ENCODE measurements at places on chromosomes 4 and X.

DNA sequence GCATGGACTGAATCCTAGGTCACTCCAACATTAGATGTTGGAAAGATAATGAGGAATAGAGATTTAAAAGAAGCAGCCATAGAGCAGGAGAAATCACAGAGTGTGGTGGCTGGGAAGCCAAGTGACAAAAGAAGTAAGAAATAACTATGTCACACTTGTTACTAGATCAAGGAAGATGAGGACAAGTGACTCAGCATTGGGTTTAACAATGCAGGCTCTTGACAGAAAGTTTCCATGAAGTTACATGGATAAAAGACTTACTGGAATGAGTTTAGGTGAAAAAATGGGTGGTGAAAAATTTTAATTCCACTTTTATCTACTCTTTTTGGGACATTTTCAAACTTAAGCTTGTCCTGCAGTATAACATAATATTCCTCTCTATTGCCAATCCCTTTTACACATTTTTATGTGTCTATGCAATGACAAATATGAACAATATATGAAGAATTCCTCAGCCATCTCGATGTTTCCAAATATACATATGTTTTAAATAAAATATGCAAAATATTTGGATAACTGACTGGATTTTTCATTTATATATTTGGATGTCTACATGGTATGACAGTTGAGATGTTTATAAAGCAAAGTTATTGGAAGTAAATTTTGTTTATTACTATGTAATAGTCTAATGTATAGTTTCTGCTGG, 462.6 kb downstream of the IL15 start:
- DNase-seq: no peak

GRCh38 chr4:8702020-8702495, 109.5 kb downstream of the CPZ start:
- DNase-seq: no peak

DNA sequence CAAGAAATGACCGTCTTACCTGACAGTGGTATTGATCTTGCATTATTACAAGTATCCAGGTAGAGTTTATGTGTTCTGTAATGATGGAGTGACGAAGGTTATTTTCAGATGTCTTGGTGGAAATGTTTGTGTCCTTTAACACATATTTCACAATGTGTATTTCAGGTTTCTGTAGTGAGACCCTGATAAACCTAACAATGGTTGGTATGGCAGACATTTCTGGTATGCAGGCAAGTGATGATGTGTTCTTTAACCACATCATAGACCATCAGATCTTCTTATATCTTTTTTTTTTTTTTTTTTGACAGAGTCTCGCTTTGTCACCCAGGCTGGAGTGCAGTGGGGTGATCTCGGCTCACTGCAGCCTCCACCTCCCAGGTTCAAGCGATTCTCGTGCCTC, 14.6 kb upstream of the ATXN3L start:
- no peak for DNase-seq

GRCh38 chr4:88646528-88647280, 50.9 kb downstream of the NAP1L5 start:
- no peak for DNase-seq

GRCh38 chr4:51942108-51942832, 77.9 kb downstream of the LRRC66 start:
- DNase-seq: peak; percentile 24

DNA sequence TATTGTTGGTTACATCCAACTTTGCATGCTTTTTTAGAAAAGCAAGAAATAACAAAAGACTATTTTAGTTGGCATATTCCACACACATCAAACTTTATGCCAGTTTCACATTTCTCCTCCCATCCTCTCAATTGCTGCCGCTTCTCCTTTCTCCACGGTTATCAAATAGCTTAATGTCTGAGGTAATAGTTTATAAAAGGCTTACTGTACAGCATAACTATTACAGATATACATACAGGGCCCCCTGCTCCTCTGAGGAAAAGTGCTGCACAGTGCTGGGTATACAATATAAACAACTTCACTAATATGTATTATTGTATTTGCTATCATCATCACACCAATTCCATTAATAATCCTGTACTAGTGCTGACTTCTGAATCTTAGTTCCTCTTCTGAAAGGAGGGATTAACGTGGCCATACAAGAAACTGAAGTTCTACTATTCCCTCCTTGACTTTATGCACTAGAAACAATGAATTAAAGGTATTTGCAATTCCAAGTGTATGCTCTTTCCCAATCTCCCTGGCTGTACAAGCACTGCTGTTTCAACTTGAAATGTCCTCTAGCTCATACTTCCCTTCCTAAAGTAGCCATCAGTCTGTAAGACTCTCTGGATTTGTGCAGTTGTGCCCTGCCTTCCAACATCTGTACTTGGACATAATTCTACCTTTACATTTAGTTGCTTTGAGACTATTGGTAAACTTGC, 2.5 kb downstream of the CCNI start:
- DNase-seq: no peak

DNA sequence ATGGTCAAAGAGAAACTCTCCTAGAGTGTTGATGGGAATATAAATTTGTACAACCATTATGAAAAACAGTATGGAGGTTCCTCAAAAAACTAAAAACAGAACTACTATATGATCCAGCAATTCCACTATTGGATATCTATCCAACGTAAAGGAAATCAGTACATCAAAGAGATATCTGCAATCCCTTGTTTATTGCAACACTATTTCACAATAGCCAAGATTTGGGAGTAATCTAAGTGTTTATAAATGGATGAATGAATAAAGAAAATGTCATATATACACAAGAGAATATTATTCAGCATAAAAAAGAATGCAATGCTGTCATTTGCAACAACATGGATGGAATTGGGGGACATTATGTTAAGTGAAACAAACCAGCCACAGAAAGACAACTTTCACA, 1118.1 kb upstream of the PRKX start:
- no peak for DNase-seq

- no peak for DNase-seq
Measured at GRCh38 chr4:26360864-26361263, 40.0 kb downstream of the RBPJ start.

DNA sequence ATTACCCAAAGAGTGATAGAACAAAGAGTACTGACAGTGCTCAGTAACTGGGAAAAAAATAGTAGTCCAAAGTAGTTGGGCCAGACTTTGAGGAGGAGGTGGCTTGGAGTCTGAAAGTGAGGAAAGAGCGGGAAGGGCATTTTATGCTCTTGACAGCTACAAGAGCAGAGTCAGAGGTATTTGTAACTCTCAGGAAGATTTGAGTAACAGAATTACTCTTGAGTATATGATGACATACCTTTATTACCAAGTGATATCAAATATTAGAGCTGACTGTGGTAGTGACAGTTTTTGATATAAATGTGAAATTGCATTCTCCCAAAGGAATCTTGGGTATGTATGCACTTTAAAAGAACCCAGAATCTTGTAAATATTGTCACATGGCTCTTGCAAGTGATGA, 2.2 kb downstream of the SLAIN2 start:
- no peak for DNase-seq

GRCh38 chrX:120023259-120023658, 54.2 kb downstream of the RHOXF2B start:
- DNase-seq: no peak

- DNase-seq: no peak
Measured at GRCh38 chrX:56248492-56248891, 16.3 kb downstream of the KLF8 start.

- no peak for DNase-seq
Measured at GRCh38 chr4:1327526-1328266, 19.3 kb upstream of the UVSSA start.

GRCh38 chr4:69038582-69038981, 57.7 kb upstream of the UGT2B7 start:
- no peak for DNase-seq

- no peak for DNase-seq
Measured at GRCh38 chrX:10519278-10519677, 101.1 kb downstream of the MID1 start.

DNA sequence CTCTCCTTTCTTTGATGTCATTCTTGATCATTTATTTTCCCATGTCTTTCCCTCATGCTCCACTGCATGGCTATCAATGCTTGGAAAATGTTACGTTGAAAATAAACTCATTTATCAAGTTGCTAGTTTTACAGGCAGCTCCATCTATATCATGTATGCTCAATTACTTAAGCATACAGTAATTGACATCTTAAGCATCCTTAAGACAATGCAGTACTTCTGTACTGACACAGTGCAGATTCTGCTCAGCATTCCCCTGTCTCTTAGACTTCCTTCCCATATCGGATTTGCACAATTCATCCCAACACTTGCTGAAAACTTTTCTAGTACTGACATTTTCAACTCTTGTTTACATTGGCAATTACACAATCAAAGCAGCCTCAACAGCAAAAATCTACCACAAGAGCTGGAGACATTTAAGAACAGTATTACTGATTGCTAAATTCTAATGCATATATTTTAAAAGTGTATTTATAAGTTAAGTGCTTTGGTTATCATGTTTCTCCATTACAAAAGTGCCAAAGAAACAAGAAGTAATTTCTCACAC, 165.6 kb downstream of the ATP10D start:
- DNase-seq: no peak

GRCh38 chr4:5455003-5455585, 253.3 kb downstream of the EVC2 start:
- DNase-seq: no peak

GRCh38 chr4:76198411-76199237, 15.0 kb downstream of the SCARB2 start:
- DNase-seq: no peak

DNA sequence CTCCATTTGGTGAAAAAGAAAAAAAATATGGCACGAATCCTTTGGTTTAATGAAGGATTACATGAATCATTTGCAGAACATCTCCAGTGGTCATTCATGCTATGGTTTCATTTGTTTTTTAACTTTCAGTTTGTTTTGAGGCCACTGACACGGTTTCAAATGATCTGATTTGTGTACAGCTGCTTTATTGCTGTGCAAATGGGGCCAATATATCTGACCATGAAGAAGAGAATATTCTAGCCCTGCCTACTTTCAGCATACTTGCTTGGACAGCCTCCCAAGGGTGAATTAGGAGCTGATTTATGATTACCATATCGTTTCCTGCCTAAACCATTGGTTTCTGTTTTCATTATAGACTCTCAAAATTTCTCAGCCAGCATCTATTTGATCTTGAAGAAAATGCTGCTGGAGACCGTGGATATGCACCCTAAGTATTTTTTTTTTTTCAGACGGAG, 30.7 kb downstream of the SPARCL1 start:
- no peak for DNase-seq

DNA sequence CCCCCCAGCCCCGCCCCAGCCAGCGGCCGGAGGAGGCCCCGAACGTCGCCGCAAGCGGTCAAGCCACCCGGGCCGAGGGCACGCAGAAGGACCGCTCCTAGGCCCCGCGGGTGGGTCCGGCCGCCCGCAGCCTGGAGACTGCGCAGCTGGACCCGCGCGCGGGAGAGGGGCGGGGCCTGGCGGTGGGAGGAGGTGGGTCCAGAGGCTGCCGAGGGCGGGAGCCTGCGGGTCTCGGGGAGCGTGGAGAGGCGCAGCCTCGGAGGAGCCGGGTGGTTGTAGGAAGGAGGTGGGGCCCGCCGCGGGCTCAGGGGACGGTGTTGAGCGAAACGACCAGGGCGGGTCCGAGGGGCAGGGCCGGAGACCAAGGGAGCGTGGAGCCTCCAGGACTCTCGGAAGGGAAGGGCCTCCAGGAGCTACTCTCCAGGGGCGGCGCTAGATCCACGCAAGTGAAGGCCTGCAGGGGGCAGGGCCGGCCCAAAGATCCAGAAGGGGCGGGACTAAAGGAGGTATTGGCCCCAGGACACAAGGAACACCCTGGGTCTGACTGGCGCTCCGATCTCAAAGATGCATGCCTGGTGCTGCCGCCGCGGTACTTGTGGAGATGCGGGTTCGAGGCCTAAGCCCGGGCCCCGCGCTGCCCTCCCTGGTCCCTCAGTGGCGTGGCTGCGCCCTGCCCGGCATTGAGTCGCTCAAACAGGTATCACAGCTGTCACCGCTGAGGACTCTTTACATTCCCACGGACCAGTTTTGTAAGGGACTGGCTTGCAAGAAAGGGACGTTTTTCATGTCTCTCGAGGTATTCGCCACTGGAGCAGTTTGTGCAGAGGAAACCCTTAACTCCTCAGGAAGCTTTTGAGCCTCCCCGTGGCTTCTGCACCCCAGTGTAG, 5.9 kb downstream of the TIMM17B start:
- peak; percentile 51 for DNase-seq

DNA sequence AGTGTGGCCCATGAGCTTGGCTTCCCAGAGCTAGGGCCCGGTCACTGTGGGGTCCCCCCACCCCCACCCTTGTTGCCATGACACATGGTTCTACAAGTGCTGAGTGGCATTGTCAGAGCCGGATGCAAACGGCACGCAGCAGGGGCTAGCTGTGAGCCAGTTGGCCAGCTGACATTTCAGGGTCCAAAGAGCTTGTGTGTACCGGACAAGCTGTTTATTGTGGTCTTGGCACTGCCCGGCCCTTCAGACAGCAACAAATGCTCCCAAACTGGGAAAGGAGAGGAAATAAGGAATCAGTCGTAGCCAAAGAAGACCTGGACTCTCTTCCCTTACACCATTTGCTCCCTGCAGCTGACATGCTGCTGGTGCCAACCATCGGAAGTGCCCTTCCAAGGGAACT, 36.8 kb downstream of the TSC22D3 start:
- DNase-seq: no peak

DNA sequence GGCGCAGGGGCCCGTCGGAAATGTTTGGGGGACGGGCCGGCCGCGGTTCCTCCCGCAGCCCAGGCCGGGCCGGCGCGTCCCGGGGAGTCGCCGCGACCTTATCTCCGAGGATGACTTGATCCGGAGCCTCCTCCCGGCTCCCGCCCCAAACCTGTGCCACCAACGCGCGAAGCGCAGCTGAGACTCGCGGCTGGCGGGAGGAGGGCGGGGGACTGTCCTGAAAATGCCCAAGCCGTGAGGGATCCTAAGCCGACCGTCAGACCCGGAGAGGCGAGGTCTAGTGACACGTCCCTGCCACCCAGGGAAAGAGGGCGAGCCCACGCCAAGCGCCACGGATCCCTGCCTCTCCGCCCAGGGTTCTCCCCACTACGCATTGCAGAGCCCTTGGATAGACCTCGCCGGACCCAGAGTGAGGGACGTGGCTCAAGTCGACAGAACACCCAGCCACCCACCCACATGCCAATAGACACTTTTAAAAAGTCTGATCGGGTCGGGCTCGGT, 26.9 kb downstream of the UTP14A start:
- no peak for DNase-seq
